ACHN (cell line): ENCODE measurements at places on chromosomes 11 and 22.

DNA sequence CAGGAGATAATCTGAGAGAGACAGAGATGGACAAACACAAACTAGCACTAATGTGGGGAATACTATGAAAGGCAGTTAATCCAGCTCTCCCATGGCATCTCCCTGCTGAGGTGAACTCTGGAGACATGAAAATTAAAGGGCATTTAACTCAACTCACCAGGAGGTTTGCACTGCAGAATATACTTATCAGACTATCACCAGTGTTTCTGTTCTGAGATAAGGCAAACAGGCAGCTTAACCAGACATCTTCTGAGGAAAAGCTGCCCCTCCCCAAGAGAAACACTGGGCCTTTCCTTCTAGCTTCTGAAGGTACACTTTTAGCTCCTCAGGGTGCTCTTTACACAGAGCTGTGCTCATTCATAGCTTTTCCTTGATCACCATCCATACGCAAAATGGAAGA, 85.5 kb downstream of the AMBRA1 start:
- DNase-seq: no peak

GRCh38 chr11:76806131-76806530, 23.0 kb downstream of the TSKU start:
- no peak for DNase-seq

DNA sequence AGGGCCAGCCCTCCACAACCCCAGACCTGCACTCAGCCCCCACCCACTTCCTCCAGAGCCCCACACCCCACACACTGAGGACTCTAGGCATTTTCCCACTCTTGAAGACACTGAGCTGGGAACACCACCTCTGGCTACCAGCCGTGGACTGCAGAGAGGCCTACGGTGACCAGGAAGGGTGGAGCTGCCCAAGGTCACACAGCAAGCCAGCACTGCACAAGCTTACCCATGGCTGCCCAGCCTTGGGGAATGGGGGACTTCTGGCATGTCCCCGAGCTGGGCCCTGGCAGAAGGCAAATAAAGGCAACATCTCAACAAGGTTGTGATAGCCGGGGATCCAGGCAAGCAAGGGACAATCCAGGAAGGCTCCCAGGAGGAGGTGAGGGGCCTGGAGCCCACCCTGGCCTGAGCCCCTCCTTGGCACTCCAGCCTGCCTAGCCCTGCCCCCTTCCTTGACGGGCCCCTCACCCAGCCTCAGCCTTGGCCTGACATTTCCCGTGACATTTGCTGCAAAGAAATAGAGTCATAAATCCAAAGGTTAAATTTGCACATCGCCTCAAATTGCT, 5.5 kb downstream of the RTN4R start:
- no peak for DNase-seq

GRCh38 chr22:35454416-35455054, 54.6 kb downstream of the MCM5 start:
- no peak for DNase-seq

DNA sequence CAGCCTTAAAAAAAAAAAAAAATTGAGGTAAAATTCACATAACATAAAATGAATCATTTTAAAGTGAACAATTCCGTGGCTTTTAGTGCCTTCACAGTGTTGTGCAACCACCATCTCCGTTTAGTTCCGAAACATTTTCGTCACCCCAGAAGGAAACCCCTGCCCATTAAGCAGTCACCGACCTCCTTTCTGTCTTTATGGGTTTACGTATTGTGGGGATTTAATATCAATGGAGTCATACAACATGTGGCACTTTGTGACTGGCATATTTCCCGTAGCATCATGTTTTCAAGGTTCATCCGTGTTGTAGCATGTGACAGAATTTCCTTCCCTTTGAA, 65.5 kb downstream of the BCR start:
- no peak for DNase-seq
